ENCODE measurements at places on chromosomes 2 and 18. TPM values are rescaled to one million over a fixed set of nuclear protein-coding genes. Genes with fewer than 3 reads are reported as not detected.

DNA sequence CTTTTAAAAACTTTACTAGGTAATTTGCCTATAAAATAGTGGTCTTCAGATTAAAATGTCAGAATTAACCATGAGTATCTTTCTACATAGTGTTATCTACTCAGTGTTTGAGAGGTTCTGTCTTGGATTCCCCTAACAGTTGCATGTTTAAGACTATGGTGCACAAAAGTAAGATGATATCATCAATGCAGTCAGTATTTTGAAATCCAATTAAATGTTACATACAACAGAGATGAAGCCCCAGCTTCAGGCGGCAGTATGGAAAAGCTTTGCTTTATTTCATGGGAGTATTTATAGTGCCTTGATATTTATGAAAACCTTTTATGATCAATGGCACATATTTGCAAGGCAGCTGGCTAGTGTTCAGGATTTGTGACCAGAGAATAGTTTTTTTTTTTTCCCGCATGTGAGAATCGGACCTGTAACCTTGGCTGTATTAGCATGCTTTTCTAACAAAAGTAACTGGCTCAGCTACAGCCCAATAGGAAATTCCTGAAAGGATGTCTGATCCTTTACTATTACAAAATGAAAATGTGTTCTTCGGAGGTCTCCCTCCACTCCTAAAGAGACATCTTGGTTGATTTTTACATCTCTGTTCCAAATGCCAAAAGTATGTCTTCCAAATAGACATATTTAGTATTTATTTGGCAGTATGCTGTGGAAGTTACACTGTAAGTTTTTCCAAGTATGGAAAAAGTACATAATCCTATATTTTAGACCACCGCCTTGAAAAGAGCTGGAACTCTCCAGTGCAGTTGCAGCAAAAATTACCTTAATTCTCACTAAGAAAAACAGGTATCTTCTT is 319.3 kb upstream of the UBE2E3 start:
- no peak for DNase-seq

DNA sequence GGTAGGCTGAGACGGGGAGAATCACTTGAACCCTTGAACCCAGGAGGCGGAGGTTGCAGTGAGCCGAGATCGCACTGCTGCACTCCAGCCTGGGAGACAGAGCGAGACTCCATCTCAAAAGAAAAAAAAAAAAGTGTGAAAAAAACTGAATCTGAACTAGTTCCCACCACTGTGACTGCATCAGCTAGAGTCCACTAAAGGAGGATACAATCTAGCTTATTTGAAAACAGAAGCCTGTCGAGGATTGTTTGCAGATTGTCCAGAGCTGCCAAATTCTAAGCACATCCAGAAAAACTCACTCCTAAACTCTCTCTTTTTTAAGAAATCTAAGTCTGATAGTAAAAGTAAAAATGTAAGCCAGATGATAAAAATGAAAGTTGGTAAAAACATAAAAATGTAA is 10.6 kb downstream of the GFPT1 start:
- no peak for DNase-seq

DNA sequence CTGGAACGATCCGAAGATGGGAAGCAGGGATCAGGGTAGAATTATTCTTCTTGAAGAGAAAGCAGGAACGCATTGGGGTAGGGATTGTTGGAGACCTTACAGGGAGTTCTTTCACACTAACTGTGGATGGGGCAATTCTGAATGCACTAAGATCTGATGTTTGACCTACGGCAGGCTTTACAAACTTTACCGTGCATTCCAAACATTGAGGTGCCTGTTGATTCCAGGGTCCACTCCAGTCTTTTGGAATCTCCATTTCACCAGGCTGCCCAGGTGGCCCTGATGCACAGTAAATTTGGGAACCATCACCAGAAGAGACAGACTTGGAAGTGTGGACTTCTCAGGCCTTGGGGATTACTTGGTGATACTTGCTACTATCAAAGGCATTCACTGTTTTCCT is 76.9 kb downstream of the RFTN2 start:
- no peak for DNase-seq

GRCh38 chr2:28583899-28584553 is 88.2 kb downstream of the PLB1 start:
- DNase-seq = peak; percentile 71

- DNase-seq = no peak
Measured at GRCh38 chr18:45870419-45870818, 44.9 kb downstream of the SIGLEC15 start.

GRCh38 chr18:56721491-56721890 is 70.3 kb downstream of the WDR7 start:
- DNase-seq = no peak

DNA sequence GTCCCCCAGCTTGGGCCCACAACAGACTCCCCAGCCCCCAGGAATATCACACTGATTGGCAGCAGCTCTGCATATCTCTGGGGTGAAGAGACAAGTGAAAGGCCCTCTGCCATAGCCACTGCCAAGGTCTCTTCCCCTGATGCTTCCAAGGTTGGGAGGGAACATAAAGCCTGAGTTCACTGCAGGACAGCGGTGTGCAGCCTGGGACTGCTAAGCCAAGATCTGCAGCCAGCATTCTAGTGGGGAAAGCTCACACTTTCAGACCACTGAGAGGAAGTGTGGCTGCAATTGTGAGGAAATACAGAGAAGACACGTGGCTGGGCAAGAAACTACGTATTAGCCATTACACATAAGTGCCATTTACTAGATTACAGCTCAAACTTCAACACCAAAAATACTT is 100.7 kb downstream of the MAIP1 start:
- DNase-seq = no peak

- DNase-seq = no peak
Measured at GRCh38 chr2:189217541-189217940, 38.0 kb upstream of the COL5A2 start.

GRCh38 chr2:161135951-161136593 is 24.2 kb upstream of the TANK start:
- DNase-seq = no peak

DNA sequence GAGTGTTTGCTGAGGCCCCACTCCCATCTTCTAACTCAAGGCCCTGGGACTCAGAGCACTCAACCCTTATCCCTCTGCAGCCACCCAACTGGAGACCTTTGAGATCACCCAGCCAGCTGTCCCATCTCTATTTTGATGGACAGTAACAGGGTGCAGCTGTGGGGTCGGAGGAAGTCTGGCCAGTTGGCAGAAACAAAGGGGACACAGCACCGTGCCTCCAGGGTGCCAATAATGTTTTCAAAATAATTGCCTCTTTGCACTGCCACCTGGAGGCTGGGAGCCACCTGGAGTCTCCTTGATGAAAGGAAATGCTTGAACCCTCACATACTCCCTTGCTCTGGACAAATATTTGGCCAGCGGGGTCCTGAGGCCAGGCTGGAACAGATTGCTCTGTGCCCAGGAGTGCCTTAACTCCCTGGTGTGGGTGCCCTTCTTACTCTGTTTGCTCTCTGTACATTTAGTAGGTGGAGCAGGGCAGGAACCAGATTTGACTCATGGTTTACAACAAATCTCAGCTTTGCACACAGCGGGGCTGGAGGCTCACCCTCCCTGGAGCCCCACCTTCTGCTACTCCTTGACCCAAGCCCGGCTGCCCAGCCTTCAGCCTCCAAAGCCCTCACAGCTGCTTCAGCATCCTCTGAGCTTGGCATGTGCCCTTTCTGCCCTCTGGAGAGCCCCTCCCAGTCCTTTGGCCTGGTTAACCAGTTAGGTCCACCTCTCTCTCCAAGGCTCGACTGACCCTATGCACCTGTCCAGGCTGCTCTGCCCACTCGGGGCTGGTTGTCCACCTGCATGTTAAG is 17.2 kb downstream of the MAL start:
- no peak for DNase-seq

- DNase-seq = no peak
Measured at GRCh38 chr2:217307023-217307422, 447.2 kb upstream of the TNP1 start.

DNA sequence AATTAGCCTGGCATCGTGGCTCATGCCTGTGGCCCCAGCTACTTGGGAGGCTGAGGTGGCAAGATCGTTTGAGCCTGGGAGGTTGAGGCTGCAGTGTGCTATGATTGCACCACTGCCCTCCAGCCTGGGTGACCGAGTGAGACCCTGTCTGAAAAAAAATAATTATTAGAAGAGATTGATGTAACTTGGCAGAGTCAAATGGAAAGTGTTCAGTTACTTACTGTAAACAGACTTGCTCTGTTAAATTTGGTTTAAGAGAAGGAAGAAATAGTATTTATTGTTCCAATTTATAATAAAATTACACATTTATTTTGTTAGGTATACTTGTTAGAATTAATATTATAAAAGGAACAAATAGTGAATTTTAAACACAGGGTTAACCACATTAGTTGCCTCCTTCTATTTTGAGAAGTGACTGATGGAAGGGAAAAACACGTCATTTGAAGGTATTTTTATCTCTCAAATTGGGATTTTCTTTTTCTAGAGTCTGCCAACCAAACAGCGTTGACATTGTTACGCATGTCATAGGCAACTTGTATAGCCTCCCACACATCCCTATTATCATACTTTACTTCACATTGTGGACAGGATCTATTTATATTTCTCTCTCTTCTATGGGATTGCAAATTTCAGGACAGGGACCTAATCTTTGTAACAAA is 118.8 kb upstream of the B3GNT2 start:
- DNase-seq = no peak

GRCh38 chr2:174683392-174683759 is 80.9 kb downstream of the CHRNA1 start:
- DNase-seq = no peak

DNA sequence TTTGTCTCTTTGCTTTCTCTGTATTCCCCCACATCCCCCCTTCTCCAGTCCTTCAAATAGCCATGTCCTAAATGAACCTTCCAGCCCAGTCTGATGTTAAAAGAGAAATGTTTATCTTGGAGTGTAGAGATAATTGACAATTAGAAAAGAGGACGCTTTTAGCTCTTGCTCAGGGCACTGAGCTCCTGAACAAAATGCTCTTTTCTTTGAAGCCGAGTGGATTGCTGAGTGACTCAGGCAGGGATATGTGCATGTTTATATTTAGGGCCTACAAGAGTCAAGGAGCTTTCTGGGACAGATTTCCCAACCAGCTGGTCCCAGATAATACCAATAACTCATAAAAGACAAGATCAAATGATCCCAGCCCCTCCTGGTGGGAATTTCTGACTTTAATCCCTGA is 88.0 kb upstream of the SETBP1 start:
- no peak for DNase-seq

DNA sequence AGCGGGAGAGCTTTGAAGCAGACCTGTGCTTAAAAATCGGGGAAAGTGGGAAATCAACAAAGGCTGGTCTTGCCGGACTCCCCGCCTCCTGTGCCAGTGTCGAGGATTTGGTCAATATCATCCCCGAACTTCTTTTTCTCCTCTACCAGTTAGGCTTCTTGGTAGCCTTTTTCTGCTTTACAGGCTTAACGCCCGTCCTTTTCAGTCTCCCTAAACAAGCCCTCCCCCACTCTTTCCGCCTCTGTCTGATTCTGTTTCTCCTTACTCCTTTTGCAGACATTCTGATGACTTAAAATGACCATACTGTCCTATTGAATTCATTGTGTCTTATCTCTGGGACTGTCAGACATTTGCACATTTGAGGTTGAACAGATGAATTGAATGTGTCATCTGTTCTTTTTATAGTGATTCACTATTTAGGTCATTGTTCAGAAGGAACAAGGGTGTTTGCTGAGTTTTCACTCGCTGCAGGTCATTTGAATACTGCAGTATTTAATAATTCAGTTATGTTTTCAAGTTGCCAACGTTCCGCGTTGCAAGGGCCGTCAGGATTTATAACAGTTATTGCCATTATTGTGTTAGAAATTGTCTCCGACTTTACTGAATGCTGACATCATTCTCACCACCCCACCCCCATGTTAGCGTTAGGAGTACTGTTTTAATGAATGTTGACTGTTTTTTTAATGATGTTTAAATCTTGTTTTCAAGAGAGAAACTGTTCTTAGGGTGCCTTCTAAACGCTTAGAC is 1.1 kb downstream of the ITGAV start:
- DNase-seq = peak; percentile 45

- DNase-seq = no peak
Measured at GRCh38 chr2:168116448-168116847, 130.9 kb downstream of the STK39 start.

- peak; percentile 9 for DNase-seq
Measured at GRCh38 chr2:119256582-119256921, 32.9 kb downstream of the STEAP3 start.

- DNase-seq = no peak
Measured at GRCh38 chr2:223887127-223887526, 49.7 kb upstream of the AP1S3 start.

GRCh38 chr2:230537531-230537976 is 121.6 kb downstream of the SP100 start:
- peak; percentile 58 for DNase-seq

DNA sequence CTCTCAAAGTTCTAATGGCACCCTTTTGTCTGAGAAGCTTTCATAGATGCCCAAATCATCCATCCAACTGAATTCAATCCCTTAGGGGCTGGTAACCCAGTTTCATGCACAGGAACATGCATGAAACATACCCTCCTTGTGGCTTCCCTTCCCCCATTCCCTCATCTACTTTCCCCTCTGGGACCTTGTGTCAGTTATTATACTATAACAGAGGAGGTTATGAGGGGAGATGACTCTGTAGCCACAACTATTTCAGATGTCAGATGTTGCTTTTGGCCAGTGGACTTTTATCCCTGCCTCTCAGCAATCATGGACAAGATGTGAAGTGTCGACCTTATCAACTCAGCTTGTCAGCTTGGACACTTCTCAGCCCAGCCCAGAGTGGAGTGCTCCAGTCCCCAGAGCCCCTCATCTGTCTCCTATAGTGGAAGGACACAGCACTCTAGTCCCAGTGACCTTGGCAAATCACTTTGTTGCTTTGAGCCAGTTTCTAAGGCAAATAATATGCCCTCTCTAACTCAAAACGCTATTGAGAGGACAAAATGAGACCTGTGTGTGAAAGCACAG is 8.4 kb downstream of the DHRS9 start:
- no peak for DNase-seq

DNA sequence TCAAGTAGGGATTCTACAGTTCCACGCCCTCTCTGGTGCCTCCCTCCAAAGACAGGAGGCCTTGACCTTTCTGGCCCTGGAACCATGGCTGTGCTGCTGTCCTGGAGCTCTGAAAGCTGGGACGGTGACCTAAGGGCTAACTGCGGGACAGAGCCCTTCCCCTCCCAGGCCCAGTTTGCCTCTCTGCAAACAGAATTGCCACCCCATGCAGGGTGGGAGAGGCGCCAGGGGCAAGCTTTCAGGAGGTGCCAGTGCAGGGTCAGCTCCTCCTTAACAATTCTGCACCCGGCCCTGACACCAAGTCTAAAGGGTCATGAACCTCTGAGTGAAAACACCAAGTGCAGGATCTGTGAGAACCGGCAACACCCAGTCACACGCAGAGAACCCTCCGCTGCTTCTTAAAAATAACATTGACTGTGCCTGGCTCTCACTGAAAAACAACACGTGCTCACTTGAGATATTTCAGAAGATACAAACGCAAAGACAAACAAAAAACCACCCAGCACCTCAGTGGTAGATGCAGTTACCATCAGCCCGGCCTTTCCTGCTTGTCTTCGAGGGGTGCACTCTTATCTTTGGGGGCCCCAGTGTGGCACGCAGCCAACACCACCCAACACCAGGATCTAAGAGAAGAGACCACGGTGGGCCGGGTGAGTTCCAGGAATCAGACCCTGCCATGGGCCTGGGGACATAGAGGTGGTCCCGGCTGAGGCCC is 1.1 kb upstream of the SNED1 start:
- no peak for DNase-seq

The ADGRF3 gene
- total RNA-seq = 4.6 TPM

The CCDC148 gene
- total RNA-seq = not detected

The CCDC102B gene
- 1.4 TPM for total RNA-seq

The SH3BP4 gene
- total RNA-seq = not detected

The RNF144A gene
- 35.5 TPM for total RNA-seq

The RIT2 gene
- total RNA-seq = not detected

The C2orf66 gene
- not detected for total RNA-seq

The SS18 gene
- 60.8 TPM for total RNA-seq
